ENCODE measurements at places on chromosomes 7 and 10.

- no peak for DNase-seq
Measured at GRCh38 chr10:77297393-77297739, 340.2 kb downstream of the KCNMA1 start.

DNA sequence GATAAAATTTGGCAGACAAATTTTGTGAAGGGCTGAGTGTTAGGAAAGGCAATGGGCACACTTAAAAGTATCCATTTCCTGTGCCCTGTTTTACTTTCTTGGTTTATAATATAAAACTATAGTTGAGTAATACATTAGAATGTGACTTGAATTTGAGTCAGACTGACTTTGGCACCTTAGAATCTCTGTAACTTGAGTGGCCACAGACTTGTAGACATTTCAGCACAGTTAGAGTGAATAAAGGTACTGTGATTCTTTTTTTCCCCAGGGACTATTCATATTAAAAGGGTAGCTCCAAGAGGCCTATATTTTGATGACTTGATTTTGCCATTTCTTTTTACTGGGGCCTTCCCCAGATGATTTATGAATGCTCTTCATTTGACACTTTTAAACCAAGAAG, 22.4 kb downstream of the GBF1 start:
- DNase-seq = peak; percentile 68

DNA sequence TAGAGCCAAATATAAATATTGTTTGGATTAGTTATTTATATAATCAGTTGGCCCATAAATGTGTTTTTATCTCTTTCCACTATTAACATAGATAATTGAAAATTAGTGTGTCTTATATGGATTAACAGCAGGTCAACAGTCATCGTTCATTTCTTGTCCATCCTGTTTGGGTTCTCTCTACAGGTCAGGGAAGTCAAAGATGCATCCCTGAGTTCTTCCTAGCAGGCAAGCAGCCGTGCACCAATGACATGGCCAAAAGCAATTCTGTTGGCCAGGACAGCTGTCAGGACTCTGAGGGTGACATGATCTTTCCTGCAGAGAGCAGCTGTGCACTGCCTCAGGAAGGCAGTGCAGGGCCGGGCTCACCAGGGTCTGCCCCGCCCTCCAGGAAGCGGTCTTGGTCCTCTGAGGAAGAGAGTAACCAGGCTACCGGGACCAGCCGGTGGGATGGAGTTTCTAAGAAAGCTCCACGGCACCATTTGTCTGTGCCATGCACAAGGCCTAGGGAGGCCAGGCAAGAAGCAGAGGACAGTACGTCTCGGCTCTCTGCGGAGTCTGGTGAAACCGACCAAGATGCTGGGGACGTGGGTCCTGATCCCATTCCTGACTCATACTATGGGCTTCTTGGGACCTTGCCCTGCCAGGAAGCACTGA, 15.9 kb downstream of the FBH1 start:
- DNase-seq = no peak

DNA sequence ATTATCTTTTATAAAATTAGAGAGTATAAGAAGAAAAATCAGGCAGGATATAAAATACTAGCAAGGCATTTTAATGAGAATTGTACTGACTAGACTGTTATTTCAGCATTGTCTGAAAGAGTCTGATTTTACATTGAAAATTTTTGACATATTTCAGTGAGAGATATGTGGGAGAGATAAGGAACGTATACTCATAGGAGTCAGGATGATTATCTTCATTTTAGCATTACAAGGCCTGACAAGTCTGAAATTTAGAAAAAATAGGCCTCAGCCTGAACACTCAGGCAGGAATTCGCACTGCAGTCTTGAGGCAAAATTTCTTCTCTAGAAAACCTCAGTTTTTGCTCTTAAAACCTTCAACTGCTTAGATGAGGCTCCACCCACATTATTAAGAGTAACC, 386.0 kb downstream of the HGF start:
- no peak for DNase-seq

- peak; percentile 45 for DNase-seq
Measured at GRCh38 chr7:128266883-128267594, 26.0 kb downstream of the LEP start.

Data from skeletal muscle cell (primary cell).